COR-L47 (cell line): ENCODE measurements at places on chromosomes 5 and 9.

- no peak for DNase-seq
These were observed 722 bp downstream of the SLC22A4 start for GRCh38 chr5:132294728-132295504.

GRCh38 chr5:178461004-178461730, 129.0 kb downstream of the COL23A1 start:
- DNase-seq: no peak

- no peak for DNase-seq
These were observed 148.3 kb downstream of the ESM1 start for GRCh38 chr5:54837093-54837492.

GRCh38 chr5:95861221-95861863, 38.8 kb upstream of the GLRX start:
- DNase-seq: no peak

DNA sequence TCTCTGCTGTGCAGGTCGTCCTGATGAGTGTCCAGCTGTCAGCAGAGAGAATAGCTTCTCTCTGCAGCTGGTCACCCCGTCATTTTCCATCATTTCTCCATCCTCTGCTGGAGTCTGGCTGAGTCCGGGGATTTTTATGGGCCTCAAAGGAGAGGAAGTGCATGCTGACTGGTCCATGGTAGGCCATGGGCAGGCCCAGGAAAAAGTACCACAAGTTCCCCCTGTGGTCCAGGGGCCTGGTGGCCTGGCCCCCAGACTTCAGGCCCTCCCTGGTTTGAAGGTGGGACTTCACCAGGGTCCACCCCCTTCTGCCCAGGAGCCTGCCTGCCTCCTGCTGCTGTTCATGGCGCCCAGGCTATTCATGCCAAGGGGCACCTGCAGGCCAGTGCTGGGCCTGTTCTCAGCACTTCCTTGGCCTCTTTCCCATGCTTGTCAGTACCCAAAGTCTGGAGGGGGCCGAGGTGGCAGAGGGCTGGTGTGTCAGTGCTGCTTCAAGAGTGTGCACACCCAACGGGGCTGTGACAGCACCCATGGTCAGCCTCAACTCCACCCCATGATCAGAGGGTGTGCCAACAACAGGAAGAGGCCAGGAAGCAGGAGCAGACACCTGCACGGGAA, 7.3 kb upstream of the MTMR12 start:
- no peak for DNase-seq

DNA sequence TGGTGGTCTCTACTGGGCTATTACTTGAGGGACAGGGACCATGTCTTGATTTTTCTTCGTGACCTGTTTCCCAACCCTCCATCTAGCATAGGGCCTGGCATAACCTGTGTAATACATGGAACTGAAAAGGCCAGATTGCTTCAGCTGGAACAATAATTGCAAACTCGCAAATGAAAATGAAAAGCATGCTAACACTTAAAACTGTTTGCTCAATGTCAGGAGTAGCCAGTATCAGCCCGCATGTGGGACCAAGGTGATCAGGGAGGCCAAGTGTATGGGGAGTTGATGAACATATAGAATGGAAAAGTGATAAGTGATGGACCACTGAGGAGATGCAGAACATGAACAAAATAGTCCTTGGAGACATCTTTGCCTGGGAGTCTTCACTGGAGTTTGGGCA, 25.2 kb downstream of the GLRX start:
- no peak for DNase-seq
